ENCODE measurements at places on chromosomes 1 and 21.

DNA sequence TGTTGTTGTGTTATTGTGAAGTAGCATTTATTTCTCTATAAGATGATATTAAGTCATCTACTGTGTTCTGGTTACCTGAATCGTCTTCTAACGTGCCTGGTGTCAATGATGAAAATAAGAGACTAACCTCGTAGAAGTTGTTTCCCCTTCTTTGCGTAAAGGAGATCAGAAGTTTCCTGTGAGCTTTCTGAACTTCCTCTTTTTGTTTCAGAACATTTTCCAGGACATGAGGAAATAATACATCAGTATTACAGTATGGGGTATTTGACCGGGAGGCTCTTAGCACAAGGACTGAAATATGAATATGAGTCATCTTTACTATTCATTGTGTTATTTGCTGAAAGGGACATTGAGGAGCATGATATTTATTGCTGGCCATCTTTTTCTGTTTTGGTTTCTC is 1.3 kb downstream of the ST6GALNAC3 start:
- no peak for DNase-seq

DNA sequence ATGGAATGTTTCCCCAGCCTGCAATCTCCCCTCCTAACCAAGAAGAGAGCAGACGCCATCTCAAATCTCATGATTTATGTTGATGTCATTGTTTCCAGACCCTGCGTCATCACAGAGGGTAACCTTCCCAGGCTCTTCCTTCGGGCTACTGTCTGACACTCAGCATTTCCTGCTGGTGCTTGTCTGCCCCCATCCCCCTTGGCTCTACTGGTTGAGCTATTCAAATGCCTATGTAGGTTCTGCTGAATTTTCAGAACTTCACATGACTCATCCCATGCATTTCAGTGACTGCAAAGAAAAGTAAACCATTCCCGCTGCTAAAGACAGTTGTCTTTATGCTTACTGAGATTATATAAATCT is 24.8 kb upstream of the ITPKB start:
- no peak for DNase-seq

DNA sequence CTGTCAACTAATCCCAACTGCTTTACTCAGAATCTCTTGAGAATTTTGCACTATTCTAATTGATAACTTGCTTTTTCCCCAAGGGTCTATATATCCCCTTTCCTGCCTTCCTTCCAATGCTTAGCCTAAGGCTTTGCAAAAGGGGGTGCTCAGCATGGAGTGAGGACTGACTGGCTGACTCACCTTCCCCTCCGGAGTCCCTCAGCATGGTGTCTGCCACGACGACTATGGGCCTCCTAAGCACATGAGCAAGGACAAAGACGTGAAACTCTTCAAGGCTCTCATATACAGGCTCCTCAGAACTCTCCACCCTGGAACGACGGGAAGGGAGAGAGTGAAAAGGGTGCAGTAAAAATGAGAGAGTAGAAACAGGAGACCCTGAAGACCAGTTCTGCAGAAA is 13.2 kb upstream of the MTMR11 start:
- DNase-seq = no peak

GRCh38 chr1:210231846-210232510 is 618 bp upstream of the SERTAD4 start:
- DNase-seq = no peak

GRCh38 chr21:29179503-29179902 is 49.1 kb downstream of the MAP3K7CL start:
- DNase-seq = no peak

GRCh38 chr1:84971957-84972356 is 25.0 kb downstream of the MCOLN2 start:
- DNase-seq = no peak

DNA sequence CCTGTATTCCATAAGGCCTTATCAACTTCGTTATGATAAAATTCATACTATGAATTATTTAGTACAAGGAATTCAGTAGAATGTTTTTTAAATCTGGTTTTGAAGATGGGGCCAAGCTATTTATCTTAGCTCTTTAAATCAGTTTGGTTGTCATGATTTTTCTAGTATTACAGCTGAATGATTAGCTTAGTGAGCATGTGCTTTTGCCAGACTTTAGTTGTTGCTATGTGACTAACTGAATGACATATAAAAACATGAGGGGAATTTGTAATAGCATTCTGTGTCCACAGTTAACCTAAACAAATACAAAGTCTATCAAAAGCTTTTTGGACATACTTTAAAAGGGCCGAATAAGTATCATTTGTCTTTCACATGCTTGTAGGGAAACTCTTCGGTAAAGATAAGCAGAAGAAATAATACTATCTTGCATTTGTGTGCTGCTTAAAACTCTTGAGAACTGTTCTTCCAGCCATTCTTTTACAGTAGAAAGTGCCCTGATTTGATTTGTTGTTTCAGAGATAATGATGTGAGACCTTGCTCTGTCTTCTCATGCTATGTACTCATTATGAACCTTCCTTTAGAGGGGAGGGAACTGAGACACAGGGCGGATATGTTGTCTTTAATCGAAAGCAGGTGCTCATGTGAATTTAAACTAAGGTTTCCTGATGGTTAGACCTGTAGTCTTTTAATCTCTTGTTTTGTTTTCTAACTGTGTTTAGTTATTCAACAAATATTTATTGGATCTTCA is 18.8 kb downstream of the NEK7 start:
- DNase-seq = no peak

DNA sequence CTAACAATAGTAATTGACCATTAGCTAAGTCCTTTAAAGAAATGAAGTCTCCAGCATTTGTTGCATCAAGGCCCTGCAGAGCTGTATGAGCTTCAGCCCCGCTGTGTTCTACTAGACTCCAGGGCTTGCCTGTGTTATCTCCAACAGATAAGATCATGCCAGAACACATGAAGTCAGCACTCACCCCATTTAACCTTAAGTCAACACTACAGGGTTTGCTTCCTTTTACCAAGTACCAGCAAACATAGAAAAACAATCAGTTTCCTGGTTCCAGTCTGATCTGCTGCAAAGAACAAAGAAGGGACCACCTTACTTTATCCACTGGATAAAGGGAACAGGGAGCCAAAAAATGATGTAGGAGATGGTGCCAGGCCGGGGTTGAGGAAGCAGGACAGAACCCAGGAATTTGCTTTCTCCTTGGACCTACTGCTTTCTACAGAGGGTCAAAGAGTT is 41.3 kb upstream of the ENAH start:
- no peak for DNase-seq

GRCh38 chr21:16993416-16994038 is 519.3 kb upstream of the CXADR start:
- DNase-seq = no peak

DNA sequence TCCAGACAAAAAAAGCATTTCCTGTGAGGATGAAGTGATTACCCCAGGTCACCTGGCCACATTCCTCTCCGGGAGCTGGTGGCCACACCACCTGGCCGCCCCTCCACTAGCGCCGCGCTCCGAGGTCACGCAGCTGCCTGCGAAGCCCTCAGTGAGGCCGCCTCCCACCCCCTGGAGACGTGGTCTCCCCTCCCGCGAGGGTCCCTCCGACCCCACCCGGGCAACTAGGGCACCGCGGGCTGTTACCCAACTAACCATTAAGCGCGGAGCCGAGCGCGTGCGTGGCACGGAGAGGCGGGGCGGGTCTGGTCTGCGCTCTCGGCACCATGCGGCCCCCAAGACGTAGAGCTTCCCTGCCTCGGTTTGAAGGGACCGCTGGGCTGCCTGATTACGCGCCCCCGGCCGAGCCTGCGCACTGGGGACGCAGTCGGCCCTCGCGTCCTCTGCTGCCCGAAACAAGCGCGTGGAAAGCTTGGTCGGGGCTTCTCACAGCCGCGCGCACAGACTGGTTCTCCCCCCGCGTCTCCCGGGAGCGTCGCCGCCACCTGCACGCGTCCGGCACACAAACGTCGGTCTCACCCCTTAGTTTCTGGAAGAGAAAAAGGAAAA is 106.5 kb downstream of the SLC16A1 start:
- DNase-seq = no peak

DNA sequence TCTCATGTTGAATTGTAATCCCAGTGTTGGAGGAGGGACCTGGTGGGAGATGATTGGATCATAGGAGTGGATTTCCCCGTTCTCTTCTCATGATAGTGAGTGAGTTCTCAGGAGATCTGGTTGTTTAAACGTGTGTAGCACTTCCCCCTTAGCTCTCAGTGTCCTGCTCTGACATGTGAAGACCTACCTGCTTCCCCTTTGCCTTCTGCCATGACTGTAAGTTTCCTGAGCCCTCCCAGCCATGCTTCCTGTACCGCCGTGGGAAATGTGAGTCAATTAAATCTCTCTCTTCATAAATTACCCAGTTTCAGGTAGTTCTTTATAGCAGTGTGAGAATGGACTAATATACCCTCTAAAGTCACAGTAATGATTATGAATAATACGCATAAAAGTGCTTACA is 248.4 kb upstream of the LRRC7 start:
- DNase-seq = no peak

GRCh38 chr1:227489572-227489971 is 73.8 kb upstream of the ZNF678 start:
- DNase-seq = no peak
